Activated CD4-positive, CD25-positive, alpha-beta regulatory T cell treated with anti-CD3 and anti-CD28 coated beads, Interleukin-2, amount 50 U/mL, for 72 hours (primary cell): ENCODE measurements at places on chromosomes 4 and X.

DNA sequence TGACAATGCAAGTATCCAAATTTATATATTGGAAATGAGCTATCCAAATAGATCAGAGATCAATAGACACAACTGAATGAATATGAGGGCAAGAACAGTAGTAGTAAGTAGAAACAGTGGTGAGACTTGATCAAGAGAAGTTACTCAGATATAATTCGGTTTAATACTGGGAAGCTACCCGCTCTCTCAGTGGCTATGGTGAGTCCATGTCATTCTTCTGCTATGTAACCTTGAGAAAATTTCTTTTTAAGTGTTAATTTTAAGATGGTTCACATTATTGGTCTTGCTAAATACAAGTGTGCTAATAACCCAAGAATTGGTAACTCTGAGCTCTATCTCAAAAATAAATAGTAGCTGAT, 53.6 kb downstream of the LEF1 start:
- DNase-seq: no peak

DNA sequence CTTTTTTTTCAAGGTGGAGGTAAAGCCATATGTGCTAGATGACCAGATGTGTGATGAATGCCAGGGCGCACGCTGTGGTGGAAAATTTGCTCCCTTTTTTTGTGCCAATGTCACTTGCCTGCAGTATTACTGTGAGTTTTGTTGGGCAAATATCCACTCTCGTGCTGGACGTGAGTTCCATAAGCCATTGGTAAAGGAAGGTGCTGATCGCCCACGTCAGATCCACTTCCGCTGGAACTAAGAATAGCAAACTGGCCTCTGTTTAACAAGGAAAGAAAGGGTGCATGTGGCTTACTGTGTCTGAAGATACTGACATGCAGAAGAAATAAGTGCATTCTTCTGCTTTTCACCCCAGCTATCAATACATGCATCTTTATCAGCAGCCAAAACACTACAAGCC, 63.9 kb downstream of the CPEB2 start:
- no peak for DNase-seq

- no peak for DNase-seq
These were observed 68.3 kb downstream of the AFAP1 start for GRCh38 chr4:7871356-7871755.

DNA sequence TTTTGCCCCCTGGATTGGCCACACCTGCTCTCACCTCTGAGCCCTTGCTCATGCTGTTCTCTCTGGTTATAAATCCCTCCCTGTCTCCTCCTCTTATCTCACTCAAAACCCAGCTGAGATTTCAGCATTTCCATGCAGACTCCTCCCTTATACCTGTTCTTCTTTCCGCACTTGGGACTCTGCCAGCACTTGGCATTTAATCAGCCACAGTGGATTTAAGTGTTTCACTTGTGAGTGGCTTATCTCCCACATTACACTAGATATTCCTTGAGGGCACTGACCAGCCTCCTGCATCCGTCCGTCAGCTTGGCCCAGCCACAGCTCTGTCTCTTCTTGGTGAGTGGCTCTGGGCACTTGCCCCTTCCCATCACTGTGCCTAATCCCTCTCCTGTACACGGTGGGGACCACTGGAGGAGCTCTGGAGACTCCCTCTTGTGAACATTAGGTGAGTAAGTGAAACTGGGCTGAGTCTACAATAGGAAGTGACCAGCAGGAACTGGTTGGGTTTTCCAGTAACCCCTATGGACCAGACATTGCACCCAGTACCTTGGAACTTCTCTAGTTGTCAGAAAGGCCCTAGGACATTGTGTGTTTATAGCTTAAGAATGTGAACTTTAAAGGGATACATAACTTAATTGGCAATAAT, 19.9 kb downstream of the FGFBP1 start:
- DNase-seq: no peak
